ENCODE measurements at places on chromosomes 7 and 10.

- no peak for DNase-seq
Measured at GRCh38 chr10:91883549-91884444, 25.5 kb downstream of the FGFBP3 start.

- DNase-seq, result no peak
Measured at GRCh38 chr7:101081432-101081831, 3.8 kb upstream of the TRIM56 start.

- no peak for DNase-seq
Measured at GRCh38 chr10:66627156-66627555, 298.7 kb upstream of the LRRTM3 start.

GRCh38 chr10:44396671-44397191 is 11.8 kb upstream of the CXCL12 start:
- DNase-seq, result no peak

- no peak for DNase-seq
Measured at GRCh38 chr10:79249186-79250121, 97.8 kb upstream of the PPIF start.

- no peak for DNase-seq
Measured at GRCh38 chr10:63480237-63480636, 14.5 kb upstream of the JMJD1C start.

All from COR-L47 (cell line).